ENCODE measurements at places on chromosomes 2 and 18.

GRCh38 chr2:132773331-132773730, 103.3 kb upstream of the LYPD1 start:
- DNase-seq, result no peak

GRCh38 chr18:24910221-24910620, 441.7 kb downstream of the ZNF521 start:
- no peak for DNase-seq

DNA sequence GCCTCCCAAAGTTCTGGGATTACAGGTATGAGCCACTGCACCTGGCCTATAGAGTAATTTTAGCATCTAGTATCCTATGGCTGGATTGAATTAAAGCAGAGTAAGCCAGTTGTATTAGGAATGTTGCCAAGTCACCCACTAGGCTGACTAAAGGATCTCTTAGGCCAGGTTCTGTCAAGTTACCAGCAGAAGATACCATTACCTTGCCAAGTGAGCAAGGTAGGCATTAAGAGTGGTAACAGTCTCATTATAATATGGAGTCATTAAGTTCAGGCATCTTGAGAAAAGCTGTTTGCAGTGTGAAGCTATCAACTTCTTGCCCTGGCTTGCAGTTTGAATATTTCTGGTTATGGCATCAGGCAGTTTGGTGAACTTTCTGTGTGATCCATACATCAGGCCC, 37.0 kb upstream of the MTCL1 start:
- DNase-seq, result no peak

- no peak for DNase-seq
Measured at GRCh38 chr2:36513661-36514060, 84.3 kb downstream of the FEZ2 start.

DNA sequence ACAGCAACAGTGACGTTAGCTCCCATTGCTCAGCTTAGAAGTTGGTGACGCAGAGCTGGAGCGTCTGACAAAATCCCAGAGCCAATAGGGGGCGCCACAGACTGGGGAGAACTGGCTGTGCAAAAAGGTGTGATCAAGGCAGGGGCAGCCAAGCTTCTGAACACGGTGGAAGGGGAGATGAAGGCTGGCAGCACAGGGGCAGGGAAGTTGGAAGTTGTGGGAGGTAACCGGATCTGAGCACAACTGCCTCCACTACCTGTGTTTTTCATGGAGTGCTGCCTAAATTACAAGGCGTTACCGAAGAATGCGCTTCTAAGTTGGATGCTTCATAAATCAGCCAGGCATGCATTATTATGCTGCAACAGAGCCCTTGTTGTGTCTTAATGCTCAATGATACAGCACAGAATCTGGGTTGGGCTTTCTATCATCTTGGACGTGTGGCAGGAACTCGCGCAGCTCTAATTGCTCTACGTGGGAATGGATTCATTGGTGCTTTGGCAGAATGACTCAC, 370.0 kb downstream of the SLC4A3 start:
- no peak for DNase-seq

- DNase-seq, result no peak
Measured at GRCh38 chr2:209908511-209908910, 93.9 kb upstream of the RPE start.

DNA sequence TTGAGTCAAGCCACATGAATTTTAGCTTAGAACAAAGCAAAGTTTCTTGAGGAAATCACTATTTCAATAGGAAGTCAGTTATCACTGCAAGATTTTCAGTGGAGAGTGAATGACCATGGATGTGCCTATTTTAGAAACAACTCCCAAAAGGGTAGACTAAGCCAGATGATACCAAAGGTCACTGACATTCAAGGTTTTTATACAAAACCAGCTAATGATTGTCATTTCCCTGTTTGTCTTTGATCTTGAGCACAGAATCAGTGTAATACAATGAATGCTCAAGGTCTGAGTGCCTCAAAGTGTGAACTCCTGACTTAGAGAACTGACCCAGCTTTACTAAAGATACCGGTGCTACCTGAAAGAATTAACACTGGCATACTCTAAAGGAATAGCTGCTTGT, 60.5 kb downstream of the CDH2 start:
- no peak for DNase-seq

- DNase-seq, result no peak
Measured at GRCh38 chr2:226831266-226831665, 4.6 kb upstream of the RHBDD1 start.

DNA sequence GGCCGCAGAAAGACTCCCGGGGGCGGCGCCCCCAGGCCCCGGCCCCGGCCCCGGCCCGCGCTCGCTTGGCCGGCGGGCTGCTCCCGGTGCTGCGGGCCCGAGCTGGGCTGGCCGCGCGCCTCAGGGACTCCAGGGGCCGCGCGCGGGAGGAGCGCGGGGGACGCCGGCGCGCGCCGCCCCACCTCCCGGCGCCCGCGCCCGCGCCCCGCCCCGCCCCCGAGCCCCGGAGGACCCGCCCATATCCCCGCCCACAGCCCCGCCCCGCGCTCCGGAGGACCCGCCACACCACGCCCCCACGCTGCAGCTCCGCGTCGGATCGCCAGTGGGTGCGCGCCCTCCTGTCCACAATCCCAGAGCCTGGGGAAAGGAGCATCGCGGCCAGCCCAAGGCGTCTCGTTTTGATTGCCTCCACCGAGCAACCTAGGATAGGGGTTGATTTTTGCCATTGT, at the start of gene PARD6G:
PARD6G (minus strand) TSS at position 122 of the 449 bp plus-strand sequence. CDS start 166 bp downstream, outside the sequence.
- DNase-seq, result no peak

DNA sequence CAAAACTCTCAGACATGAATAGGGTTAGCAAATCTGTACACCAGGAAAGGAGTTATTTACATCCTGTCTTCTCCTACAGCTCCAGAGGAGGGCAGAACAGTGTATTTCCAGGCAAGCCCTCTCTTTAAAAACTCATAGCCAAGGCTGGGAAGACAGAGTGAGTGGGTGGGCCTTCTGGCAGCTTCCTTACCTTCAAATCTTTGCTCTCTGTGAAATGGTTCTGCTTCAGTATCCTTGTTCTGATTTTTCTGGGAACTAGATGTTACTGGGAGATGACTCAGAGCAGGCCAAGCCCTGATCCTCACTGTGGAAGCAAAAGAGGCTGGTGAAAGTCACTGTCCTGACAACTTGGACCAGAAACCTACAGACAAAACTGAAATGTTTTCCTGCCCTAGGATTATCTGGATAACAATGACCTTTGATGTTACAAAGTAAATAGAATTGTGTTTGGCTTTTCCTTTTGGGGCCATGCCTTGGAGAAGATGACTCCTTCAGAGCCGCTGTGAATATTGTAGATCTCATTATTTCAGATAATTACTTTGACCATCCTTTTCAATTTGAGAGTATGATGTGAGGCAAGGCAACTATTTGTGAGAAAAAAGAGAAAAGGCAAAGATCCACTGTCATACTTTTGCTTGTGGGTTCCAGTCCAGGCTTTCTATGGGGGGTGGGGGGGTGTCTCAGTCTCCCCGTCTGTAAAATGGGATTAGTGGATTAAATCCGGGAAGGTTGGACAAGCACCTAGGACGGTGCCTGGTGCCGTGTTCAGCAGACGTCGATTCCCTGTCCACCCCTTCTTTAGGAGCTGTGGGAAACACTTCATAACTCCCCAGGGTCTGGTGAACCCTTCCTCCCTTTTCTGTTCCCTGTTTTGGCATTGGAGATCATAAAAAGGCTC, 644 bp upstream of the QPCT start:
- no peak for DNase-seq

GRCh38 chr2:169704160-169704708, 10.0 kb downstream of the PHOSPHO2 start:
- DNase-seq, result no peak

DNA sequence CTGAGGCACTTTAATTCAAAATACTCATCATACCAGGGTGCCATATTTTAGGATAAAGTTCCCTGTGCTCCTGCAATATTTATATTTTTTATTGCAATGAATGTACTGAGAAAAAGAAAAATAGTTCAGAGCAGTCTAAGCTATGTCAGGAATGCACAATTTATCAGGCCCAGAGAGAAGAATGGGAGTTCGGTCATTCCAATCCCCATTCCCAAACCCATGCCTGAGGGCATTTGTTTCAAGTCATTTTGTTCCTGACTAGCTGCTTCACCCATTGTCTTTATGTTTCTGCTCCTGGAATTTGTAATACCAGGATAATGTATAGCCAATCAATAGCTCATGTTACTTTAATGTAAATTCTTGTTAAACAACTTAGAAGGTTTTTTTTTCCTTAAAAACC, 24.4 kb upstream of the FTCDNL1 start:
- no peak for DNase-seq

DNA sequence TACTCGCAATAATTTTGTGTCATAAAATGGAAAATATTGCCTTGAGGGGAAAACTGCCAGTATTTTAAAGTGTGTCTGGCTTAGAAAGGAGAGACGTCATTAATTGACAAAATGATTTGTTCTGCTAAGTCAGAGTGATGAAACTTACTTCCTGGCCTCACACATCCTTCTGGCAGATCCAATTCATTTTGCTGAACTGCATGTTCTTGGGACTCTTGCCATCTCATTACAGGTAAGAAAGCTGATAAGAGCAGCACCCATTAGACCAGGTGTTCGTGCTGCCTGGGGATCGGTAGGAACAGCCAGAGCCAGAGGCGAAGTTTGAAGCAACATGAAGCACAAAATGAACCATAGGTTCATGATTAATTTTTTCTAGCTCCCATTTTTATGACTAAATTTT, 38.0 kb downstream of the KCNE4 start:
- no peak for DNase-seq

DNA sequence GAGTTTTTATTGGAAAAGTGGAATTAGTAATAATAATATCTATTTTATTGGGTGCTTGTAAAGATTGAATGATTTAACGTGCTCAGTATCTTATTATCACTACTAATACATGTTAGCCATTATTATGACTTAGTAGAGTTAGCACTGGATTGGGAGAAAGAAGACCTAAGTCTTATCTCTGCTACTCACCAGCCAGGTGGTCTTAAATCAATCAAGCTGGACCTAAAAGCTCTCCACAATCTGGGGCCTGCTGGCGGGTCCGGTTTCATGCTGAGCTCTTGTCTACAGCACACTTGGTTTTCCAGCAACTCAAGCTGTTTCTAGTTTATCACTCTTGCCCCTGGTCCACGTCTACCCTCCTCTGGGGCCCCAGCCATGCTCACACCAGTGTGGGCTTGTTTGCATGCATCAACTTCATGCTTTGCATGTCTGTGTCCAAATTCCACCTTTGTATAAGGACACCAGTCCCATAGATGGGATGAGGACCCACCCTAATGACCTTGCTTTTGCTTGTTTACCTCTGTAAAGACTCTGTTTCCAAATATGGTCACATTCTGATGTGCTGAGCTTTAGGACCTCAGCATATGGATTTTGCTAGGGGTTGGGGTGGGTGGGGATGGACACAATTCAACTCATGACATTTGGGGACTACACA, 363.1 kb downstream of the LPIN1 start:
- no peak for DNase-seq

DNA sequence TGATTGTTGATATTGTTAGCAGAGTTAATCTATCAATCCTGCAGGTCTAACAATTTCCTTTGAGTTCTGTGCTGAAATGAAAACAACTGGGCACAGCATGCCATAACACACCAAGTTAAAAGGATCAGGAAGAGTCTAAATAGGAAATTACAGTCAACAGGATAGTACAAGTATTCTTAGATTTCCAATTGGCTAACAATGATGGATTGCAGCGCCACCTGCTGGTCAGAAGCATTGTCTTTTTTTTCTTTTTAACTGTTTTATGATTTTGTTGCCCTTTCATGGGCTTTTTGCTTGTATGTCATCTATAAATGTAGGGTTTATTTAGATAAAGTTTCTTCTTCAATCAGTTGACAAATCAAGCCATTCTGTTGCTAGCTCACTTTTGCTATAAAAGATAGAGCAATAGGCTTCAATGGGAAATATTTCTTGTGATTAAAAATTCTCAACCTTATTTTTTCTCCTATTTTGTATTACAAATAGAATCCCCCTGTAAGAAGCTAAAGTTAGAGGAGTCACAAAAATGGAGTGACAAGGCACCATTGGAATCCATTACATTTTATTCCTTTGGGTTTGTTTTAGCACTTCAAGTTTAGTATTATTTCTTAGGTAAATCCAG, 40.8 kb upstream of the RPRM start:
- DNase-seq, result no peak

DNA sequence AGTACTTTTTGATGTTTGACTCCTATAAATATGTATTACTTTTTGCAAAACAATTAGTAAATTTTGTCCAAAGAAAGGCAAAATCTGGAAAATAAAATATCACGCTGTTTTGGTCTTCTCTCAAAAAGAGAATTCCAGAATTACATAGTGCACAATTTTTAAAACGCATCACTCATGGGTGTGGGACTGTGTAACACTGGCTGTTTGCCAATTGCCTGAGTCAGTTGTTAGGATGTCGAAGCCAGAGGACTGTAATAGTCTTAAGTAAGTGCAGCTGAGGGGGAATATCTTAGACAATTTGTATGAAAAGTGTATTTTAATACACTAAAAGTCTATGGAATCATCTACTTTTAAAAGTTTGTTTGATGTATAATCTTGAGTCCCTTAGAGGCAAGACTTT, 24.1 kb upstream of the EPHA4 start:
- no peak for DNase-seq

DNA sequence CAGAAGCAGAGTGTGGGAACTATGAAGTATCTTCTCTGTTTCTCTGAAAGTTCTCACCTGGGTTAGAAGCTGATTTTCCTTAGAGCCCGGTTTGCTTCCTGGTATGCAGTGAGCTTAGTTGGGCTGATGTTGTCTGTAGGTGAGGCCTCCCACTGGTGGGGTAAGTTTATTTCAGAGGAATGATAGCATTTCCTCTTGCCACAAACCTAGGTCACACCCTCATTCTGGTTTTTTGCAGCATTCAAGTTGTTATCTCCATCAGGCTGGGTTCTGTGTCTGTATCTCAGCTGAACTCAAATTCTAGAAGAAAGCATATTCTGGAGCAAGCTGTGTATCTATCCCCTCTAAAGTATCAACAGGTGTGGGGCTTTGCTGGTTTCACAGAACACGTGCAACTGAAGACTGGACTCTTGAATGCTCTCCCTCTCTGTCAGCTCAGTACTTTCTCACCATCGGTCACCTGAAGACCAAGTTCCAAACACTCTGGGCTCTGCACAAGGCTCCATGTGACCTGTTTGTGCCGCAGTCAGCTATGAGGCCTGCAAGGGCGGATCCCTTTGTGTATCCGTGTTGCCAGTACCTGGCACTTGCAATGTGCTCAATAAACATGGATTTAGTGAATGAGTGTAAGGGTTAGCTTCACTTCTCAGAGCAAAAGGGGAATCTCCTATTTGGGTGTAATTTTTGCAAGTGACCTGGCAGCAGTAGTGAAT, 49.5 kb upstream of the MBOAT2 start:
- no peak for DNase-seq

DNA sequence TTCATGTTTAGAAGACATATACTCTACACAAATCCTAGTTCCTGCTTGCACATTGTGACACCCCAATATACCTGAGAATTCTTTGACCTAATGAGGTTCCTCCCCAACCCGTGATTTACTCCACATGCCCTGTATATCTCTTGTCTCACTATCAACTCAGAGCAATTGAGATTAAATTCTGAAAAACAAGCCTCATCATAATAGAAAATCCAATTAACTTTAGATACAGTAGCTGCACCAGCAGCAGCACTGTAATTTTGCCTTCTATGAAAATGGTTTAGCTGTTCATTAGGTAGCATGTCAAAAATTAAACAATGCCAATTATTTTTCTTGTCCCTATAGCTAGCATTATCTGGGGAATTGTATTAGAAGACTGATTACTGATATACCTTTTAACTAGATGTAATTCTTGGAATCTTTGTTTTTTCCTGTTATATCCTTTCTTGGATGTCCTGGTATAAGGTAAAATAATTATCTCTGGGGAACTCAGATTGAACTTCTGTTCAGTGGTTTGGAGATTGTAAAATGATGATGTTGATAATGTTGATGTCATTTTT, 218.9 kb upstream of the TANK start:
- no peak for DNase-seq
